ENCODE measurements at places on chromosomes 7 and 10. TPM values are rescaled to one million over a fixed set of nuclear protein-coding genes. Genes with fewer than 3 reads are reported as not detected.

TMEM270 gene
- not detected for total RNA-seq

ANKRD30A gene
- not detected for total RNA-seq

DNA sequence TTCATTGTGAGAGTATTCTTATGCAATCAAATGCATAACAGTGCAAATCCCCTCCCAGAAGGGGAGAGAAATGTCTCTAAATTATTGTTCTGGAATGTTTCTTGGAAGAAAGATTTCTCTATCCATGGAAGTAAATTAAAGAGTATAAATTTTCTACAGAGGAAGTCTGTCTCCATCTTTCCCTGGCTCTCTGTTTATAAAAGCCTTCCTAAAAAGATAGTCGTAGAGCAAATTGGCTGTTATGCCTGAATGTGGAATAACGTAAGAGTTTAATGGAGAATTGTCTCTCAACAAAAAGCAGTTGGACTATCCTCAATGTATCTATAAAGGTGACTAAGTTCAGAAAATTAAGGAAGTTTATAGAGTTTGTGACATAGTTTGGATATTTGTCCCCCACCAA is 76.3 kb downstream of the GNAT3 start:
- DNase-seq = no peak
- no peaks in the 10 kb centered on the region for H3K4me1 ChIP-seq
- H3K27me3 ChIP-seq = no peaks in the 10 kb centered on the region

- H3K27me3 ChIP-seq = no peaks in the 10 kb centered on the region
- H3K27ac ChIP-seq = no peak overlapping the region
- no peak overlapping the region for H3K4me3 ChIP-seq
- DNase-seq = no peak
These were observed 131.2 kb downstream of the RALA start for GRCh38 chr7:39754326-39755120.

- no peak for DNase-seq
- H3K4me1 ChIP-seq = peaks cover 10% of the 10 kb centered on the region
- H3K27ac ChIP-seq = no peak overlapping the region
- H3K27me3 ChIP-seq = no peaks in the 10 kb centered on the region
- H3K4me3 ChIP-seq = no peak overlapping the region
- H3K36me3 ChIP-seq = no peaks in the 10 kb centered on the region
These were observed 407 bp downstream of the ELN start for GRCh38 chr7:74028321-74028838.

GRCh38 chr10:128274938-128275337 is 148.7 kb upstream of the MKI67 start:
- no peak overlapping the region for H3K27ac ChIP-seq
- no peaks in the 10 kb centered on the region for H3K36me3 ChIP-seq
- H3K27me3 ChIP-seq = no peaks in the 10 kb centered on the region
